Dermis microvascular lymphatic vessel endothelial cell (primary cell): ENCODE measurements at places on chromosomes 2 and 18. TPM values are rescaled to one million over a fixed set of nuclear protein-coding genes. Genes with fewer than 3 reads are reported as not detected.

CEP76 gene
- 13.4 and 14.6 TPM in 2 replicates for total RNA-seq

TMEM87B gene
- 26.8 and 28.7 TPM in 2 replicates for total RNA-seq

ACADL gene
- not detected in 2 replicates for total RNA-seq

TMEM247 gene
- total RNA-seq, result not detected in 2 replicates

AFF3 gene
- total RNA-seq, result under 0.01 TPM in 2 replicates

MROH2A gene
- not detected in 2 replicates for total RNA-seq

STARD6 gene
- total RNA-seq, result 0.13 and 0.26 TPM in 2 replicates

RTP5 gene
- total RNA-seq, result not detected in 2 replicates

ABCG5 gene
- not detected in 2 replicates for total RNA-seq

FTCDNL1 gene
- 0.38 and 0.90 TPM in 2 replicates for total RNA-seq

FN1 gene
- total RNA-seq, result 226 and 416 TPM in 2 replicates

MCFD2 gene
- 182 and 227 TPM in 2 replicates for total RNA-seq

LYPD6B gene
- total RNA-seq, result not detected in 2 replicates

POLR1B gene
- 17.1 and 20.0 TPM in 2 replicates for total RNA-seq
